ENCODE measurements at places on chromosomes 4 and X.

DNA sequence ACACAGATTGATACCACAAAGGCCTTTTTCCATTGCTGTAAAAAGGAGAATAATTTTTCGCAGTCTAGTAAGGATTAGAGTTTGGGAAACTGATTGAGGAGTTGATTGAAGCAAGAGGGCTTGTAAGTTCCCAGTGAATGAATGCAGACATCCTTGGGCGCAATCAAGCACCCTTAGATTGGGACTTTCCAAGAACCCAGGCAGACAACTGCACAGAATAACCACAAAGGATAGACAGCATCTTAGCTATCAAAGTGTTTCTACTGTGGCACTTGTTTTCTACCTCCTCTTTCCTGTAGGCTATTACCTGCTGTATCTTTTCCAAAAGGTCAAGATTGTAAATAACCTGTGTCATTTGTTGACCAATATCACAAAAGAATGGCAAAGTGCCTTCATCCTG, 2.6 kb downstream of the COX18 start:
- peak; percentile 15 for DNase-seq

- DNase-seq: no peak
These were observed 1982.5 kb downstream of the ARAP2 start for GRCh38 chr4:34261799-34262314.

GRCh38 chrX:57177070-57177469, 39.9 kb upstream of the SPIN2A start:
- DNase-seq: no peak

GRCh38 chr4:94410678-94411206, 41.0 kb upstream of the PDLIM5 start:
- DNase-seq: no peak

GRCh38 chrX:68748030-68748429, 80.8 kb upstream of the EFNB1 start:
- DNase-seq: no peak

DNA sequence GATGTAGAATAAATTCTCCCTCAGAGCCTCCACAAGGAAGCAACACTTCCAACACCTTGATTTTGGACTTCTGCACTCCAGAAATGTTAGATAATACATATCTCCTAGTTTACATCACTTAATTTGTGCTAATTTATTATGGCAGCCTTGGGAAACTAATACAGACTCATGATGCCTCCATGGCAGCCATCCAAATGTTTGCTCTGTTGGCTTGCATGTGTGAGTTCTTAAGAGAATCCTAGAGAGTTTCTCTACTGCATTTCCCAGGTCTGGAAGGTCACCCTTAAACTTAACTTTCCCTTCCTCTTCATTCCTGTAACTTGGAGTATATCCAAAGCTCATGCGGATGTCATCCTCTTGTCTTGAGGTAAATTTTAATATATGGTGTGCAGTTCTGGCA, 956.1 kb downstream of the ADGRL3 start:
- DNase-seq: no peak

- DNase-seq: no peak
These were observed 79.8 kb downstream of the NAT8L start for GRCh38 chr4:2138846-2139500.

DNA sequence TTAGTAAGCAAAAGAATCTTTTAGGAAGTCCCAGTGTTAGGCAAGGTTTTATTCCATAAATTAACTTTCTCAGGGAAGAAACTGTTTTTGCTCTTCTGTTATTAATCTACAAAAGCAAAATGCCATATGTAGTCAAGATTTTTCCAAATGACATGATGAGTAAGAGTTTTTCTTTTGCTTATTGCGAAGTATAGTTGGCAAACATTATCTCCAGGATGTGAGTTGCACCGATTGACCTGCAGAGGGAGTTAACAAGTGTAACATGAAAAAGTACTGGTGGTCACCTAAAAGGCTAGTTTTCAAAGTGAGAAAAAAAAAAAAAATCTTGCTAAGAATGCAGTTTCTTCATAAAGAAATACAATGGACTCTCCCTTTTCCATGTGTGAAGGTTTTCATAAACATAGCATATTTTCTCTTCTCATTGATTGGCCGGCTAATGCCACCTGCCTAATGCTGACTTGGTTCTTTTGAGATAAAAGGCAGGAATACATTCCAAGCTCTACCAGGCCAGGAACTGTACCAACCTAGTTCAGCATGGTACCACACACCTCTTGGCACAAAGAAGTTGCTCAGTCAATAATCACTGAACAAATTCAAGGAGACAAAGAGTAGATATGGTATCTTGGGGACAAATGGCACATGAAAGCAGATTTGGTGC, 100.2 kb downstream of the LNX1 start:
- DNase-seq: no peak

DNA sequence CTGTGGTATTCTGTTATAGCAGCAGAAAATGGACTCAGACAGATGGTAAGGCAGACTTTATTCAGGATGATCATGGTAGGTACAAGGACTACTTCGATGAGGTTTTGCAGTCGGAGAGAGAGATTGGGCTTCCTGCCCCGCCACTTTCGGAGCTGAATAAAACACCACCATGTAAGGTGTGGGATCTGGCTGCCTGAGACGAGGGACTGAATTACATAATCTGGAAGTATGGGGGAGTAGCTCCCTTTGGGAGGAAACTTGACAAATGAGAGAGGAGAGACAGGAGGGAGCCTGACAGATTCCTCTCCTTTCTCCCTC, 255.5 kb upstream of the GATB start:
- no peak for DNase-seq

- no peak for DNase-seq
These were observed 12.2 kb upstream of the PRDM8 start for GRCh38 chr4:80184825-80185756.

- DNase-seq: no peak
These were observed 215.6 kb downstream of the GRIA3 start for GRCh38 chrX:123399709-123400108.

- no peak for DNase-seq
These were observed 228.8 kb downstream of the SHROOM3 start for GRCh38 chr4:76663824-76664223.

DNA sequence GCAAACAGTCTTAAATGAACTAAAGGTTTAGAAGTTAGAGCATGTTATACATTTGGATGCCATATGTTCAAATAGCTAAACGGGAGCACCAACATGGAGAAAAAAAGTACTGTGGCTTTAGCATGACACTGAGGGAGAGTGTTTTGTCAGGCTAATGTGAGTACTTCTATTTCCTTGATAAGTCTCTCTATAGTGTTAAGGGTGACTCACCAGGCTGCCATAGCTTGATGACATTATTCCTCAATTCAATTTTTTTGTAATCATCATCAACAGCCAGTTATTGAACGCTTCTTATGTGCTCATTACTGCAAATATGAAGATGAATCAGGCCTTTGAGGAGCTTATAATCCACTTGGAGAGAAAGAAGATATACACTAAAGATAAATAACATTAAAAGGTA, 211.4 kb upstream of the GPR101 start:
- DNase-seq: no peak

GRCh38 chr4:164977243-164978164, at the start of gene TRIM61:
Gene TRIM61 (minus strand): TSS chr4:164977657. CDS start chr4:164970002, 7,655 bp downstream.
- peak; percentile 76 for DNase-seq

DNA sequence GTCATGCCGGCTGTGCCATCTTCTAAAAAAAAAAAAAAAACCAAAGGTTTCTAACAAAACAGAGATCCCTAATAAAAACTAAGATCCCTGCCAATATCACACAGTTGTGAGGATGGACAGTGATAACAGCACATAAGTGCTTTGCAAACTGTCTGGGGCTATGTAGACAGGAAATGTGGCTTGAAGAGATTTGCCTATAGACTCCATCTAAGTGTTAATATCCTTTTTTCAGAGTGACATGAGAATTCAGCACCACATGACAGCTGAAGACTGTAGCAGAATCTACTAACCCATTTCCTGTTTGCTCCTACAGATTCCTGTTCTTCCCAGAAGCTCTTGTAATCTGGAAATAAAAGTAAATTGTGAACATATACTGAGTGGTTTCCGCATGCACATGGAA, 215.4 kb downstream of the KDR start:
- no peak for DNase-seq

GRCh38 chr4:11483046-11483445, 54.4 kb upstream of the HS3ST1 start:
- no peak for DNase-seq
